ENCODE measurements at places on chromosomes 11 and 22. TPM values are rescaled to one million over a fixed set of nuclear protein-coding genes. Genes with fewer than 3 reads are reported as not detected.

Gene IRF7
- total RNA-seq, result 6.5 TPM

Gene OR51E2
- total RNA-seq, result 0.59 TPM

Gene P2RY2
- 0.30 TPM for total RNA-seq

Gene AP5B1
- 11.2 TPM for total RNA-seq

Gene ESAM
- total RNA-seq, result 0.37 TPM

Gene C11orf52
- not detected for total RNA-seq

Gene FAT3
- 2.0 TPM for total RNA-seq

Gene FGF19
- total RNA-seq, result not detected

Gene CALCB
- not detected for total RNA-seq

Gene APOL4
- total RNA-seq, result not detected

Gene NRIP3
- total RNA-seq, result 37.7 TPM

Gene MAJIN
- under 0.01 TPM for total RNA-seq

Gene CHRDL2
- not detected for total RNA-seq

Gene HOATZ
- total RNA-seq, result not detected

Gene A4GALT
- 2.2 TPM for total RNA-seq

Gene LARGE2
- total RNA-seq, result not detected

Gene COA4
- 40.3 TPM for total RNA-seq

Gene RBX1
- 28.6 TPM for total RNA-seq

Gene SNU13
- total RNA-seq, result 65.6 TPM

Gene CCDC188
- total RNA-seq, result 0.30 TPM

Gene THRSP
- not detected for total RNA-seq

Gene FAM227A
- 4.0 TPM for total RNA-seq

Gene CCDC116
- total RNA-seq, result under 0.01 TPM

Gene RIMBP3C
- total RNA-seq, result 0.59 TPM

Gene OR5AP2
- not detected for total RNA-seq

Gene NUDT8
- total RNA-seq, result 5.3 TPM

Gene NTM
- total RNA-seq, result 168 TPM

Gene GGT5
- total RNA-seq, result 0.23 TPM

Gene ANGPTL5
- not detected for total RNA-seq

Gene C11orf65
- 1.1 TPM for total RNA-seq

Gene PTDSS2
- total RNA-seq, result 30.9 TPM

Gene GAB4
- total RNA-seq, result not detected

Gene TYR
- not detected for total RNA-seq

Gene NRXN2
- total RNA-seq, result 6.4 TPM

Gene ANKRD13D
- 39.8 TPM for total RNA-seq

Gene TEX54
- not detected for total RNA-seq

Gene OR52H1
- total RNA-seq, result 0.30 TPM

Measured in smooth muscle cell of the umbilical artery (primary cell).